ENCODE measurements at places on chromosomes 12 and 14.

- peak; percentile 56 for DNase-seq
These were observed 210.2 kb downstream of the PTPRO start for GRCh38 chr12:15532364-15532977.

- DNase-seq = no peak
These were observed 2.4 kb upstream of the MLH3 start for GRCh38 chr14:75053396-75054291.

DNA sequence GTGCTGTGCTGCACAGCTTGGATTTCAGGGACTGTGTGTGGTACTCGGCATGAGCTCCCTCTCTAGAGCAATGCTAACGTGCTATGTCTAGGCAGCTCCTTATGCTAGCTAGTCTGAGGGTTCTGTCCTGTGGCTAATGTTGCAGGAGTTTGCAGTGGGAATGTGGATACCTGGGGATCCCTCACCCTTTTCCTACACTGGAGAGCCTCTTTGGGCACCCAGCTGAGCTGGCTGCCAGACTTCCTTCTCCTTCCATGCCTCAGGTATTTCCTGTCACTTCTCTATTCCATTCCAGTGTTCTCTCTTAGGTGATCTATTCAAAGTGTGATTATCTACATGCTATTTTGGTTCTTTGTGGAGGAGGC is 64.9 kb downstream of the FBXO33 start:
- no peak for DNase-seq

- DNase-seq = no peak
These were observed 139.7 kb downstream of the HELB start for GRCh38 chr12:66441905-66442559.

- DNase-seq = no peak
These were observed 234.0 kb downstream of the ADAMTS20 start for GRCh38 chr12:43318021-43318420.

DNA sequence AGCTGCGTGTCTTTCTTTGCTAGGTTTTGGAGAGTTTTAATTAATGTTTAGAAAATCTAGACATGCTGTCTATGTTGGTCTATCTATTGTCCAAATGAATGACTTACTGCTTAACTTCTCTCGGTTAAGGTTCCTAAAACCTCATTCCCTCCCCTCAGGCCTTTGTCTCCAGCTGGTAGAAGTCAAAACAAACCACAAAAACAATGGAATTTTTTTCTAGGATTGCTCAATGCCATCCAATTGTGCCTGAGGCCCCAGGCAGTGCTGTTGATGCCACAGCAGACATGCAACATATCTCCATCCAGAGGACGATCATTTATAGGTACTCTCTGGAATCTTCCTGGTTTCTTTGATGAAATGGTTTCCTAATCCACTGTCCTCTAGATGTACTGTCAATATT is 448.2 kb upstream of the TBX3 start:
- DNase-seq = no peak

DNA sequence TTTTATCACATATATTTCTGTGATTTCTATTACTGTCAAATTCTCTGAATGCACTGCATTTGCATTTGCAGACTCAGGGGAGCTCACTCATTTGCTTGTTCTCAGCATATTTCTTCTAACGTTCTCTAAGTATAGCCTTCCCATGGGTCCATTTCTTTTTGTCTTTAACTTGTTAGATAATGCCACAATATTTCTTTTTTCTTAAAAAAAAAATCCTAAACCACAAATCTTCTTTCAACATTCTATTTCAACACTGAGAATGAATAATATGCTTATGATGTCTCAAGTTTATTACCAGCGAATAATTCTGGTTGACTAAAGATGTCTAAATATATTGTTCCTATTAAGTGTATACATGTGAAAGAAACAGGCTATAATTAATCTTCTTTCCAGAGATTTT is 200.2 kb downstream of the ANO6 start:
- no peak for DNase-seq

- peak; percentile 32 for DNase-seq
These were observed 759.2 kb upstream of the LRFN5 start for GRCh38 chr14:40847480-40847879.

- peak; percentile 75 for DNase-seq
These were observed 25.0 kb downstream of the PDZRN4 start for GRCh38 chr12:41213107-41213506.

DNA sequence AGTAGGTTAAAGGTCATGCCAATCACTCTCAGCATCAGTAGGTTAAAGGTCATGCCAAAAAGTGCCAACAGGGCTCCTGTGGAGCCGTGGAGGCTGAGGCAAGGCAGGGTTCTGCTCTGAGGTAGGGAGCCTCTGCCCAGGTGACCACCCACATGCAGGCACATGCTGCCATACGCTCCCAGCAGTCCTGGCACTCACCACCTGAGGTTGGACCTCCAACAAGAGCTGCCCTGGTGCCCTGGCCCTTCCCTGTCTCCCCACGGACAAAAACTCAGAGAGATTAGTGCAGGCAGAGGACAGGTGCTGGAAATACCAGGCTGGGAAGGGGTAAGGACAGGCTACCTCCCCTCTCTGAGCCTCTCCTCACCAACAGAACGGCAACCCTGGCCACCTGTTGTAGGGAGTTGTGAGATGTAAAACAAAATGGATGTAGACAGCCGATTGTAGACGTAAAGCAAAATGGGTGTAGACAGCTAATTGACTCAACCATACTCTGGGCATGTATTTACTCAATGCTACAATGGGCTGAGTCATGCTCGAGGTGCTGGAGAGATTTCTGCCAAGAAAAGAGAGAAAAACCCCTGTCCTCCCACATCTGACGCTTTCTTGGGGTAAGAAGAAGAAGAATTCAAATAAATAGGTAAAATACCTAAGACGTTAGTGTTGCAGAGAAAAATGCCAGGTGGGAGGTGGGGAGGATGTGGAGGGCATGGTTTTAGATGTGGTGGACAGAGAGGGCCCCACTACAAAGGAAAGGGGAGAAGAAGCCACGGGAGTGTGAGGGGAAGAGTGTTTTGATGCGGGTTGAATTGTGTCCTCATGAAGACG is 32.4 kb downstream of the LTBP2 start:
- DNase-seq = no peak

DNA sequence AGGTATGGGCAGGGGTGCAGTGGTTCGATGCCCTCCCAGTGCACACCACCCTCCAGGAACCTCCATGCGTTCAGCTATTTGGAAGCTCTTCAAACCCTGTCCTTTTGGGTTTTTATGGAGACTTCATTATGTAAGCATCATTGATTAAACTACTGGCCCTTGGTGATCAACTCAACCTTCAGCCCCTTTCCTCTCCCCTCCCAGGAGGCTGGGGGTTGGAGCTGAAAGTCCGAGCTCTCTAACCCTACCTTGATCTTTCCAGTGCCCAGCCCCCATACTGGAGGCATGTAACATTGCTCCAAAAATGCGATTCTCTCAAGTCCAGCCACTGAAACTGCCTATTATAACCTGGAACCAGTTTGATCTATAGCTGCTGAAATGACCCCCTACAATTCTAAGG is 188.1 kb downstream of the IPO8 start:
- DNase-seq = no peak

DNA sequence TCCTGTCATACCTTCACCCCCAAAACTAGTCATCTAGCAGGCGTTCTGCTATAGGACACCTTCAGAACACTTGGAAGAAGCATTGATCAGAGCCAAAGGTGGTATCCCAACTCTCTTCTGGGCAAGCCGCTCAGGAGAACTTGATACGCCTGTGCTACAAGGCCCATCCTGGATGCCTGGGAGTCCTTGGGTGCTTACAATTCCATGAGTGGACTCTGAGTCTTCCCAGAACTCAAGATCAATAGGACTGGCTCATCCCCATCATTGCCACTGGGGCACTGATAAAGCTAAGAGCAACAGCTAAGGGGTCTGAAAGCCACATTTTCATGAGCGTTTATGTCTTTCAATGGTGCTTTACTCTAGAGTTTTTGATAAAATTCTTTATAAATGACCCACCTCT is 1.9 kb downstream of the SPTB start:
- no peak for DNase-seq

DNA sequence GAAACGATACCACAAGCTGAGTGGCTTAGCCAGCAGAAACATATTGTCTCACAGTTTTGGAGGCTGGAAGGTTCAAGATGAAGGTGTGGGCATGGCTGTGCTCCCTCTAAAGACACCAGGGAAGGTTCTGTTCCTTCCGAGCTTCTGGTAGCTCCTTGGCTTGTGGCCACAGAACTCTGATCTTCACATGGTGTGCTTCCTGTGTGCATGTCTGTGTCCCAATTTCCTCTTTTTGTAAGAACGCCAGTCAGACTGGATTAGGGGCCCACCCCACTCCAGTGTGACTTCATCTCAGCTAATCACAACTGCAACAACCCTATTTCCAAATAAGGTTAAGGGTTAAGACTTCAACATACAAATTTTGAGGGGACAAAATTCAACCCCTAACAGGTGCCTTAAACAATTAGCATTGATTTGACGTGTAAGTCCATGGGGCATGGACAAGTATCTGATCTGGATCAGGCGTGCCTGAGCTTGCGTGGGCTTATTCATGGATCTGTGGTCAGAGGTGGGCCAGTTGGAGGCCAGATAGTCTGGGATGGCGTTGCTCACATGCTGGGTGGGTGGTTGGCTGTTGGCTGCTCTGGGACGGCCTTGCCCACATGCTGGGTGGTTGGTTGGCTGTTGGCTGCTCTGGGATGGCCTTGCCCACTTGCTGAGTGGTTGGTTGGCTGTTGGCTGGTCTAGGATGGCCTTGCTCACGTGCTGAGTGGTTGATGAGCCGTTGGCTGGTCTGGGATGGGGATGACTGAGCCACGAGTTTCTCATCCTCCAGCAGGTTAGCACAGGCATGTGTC is 88.5 kb downstream of the LGMN start:
- DNase-seq = no peak

DNA sequence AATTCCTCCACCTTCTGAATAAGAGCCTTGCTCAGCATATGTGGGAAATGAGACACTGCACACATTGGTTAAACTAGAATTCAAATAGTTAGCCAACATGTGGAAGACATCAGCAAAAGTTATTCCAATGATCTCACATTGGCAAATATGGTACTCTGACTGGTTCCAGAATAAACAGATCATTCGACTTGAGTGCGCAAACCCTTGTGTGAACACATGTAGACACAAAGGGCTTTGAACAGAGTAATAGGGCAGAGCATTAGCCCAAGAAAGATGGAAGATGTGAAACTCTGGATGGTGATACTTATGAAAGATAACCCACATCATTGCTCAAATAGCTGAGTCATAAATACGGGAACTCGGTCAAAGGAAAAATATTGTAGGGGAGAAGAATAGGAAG is 1133.4 kb upstream of the SEL1L start:
- DNase-seq = no peak
